Heart right ventricle (tissue), 16 donors: ENCODE measurements at places on chromosomes 11 and 22. TPM values are rescaled to one million over a fixed set of nuclear protein-coding genes. Genes with fewer than 3 reads are reported as not detected.

DNA sequence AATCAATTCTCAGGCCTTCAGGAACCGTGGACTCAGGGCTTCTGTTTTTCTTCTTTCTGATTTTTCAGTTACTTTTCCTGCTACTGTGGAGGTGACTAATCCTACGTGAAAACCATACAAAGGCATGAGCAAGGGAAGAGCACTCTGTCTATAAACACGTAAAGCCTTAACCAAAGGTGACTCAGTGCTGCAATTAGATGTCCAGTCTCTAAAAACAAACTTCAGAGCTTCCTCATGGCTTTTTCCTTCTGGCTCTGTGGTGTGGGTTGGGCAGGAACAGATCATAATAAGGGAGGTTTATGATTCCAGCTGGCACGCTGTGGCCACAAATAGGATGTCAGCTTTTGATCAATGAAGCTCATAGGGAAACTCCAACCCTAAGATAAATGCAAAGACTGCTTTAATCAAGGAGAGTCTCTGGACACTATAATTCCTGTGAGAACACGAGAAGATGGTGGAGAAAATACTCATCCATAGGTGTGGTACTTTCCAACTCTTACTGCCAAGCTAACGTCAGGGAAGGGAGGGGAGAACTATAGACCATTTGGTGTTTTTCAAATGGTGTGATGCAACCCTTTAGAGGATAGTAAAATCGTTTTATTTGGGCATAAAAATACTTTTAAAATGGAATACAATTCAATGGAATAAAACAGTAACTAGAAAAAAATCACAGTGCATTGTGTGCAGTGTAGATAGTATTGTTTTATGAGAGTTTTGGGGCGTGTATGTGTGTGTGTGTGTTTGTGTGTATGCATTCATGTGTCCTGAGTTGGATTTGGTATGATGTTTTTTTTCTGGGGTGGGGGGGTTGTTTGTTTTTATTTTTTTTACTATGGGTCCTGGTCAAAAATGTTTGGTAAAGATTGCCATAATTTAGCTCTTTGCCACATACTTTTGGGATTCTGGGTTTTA lies at the start of gene NXPE2:
Gene NXPE2 (plus strand): TSS at position 403 of the 912 bp plus-strand sequence. CDS start 49 bp downstream, at position 452.
- no peak for DNase-seq

DNA sequence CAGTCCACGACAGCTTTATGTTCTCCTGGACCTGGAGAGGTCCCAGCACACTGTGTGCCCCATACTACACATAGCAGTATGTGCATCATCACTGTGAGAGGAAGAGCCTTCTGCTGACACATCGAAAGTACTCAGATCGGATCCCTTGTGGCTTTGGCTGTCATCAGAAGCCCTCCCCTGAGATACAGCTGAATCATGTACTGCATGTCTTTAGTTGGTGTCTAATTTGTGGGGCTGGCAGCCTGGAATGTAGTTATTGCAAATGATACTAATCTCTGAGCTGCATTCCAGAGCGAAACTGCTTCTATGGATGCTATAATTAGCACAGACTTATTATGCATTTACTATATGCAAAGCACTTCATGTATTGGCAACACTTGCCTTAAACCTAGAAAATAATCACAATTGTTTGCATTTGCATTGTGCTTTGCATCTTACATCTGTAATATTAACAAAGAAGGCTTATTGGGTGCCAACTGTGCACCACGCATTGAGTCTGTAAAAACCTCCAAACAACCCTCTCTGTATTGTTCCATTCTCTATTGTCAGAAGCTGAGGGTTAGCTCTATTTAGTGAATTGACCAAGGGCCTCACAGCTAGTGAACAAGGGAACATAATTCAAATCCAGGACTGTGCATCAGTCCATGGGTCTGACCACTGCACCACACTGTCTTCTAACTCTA lies 89.2 kb upstream of the CRTAM start:
- no peak for DNase-seq

- DNase-seq: no peak
Measured at GRCh38 chr11:69889400-69890318, 70.4 kb upstream of the FGF3 start.

DNA sequence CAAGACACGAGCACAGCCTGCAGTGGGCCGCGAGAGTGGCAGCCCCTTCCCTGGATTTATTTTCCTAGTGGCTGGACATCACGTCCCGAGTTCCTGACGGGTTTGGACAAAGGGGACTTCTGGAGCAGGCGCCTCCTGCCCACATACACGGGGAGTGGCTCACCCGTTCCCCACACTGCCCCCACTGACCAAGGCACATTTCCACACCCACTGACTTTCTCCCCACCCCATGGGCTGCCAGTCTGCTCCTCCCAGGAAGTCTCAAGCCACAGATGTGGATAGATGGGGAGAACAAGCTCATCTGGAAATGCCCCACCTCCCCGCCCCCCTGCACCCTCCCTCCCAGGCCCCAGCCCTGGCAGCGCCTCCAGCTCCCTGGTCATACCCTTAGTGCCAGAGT lies 34.0 kb upstream of the FADD start:
- DNase-seq: no peak

DNA sequence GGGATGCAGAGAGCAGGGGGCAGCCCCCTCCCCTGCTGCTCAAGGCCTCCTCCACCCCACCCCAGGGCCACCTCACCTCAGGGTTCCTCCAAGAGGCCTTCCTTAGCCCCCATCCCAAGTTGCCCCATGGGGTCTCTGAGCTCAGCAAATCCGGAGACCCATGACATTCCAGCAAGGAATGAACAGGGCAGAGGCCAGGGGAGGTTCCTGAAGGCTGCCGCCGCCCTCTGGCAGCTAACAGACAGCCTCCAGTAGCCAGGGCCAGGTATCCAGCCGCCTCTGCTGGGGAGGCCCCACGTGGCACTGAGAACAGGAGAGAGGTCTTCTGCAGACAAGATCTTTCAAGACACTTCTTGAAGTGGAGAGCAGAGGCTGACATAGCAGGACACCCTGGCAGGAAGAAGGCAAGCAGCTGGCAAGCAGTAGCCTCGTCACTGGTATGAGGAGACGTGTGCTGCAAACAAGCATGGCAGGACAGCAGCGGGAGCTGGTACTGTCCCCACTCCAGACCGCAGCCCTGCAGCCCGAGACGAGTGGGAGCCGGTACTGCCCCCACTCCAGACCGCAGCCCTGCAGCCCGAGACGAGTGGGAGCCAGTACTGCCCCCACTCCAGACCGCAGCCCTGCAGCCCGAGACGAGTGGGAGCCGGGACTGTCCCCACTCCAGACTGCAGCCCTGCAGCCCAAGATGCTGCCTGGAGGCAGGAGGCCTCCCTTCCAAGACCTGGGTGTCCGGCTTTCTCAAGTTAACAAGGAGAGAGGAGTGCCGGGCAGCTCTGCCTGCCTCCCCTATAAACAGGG lies 190.6 kb downstream of the IGLL1 start:
- DNase-seq: no peak

DNA sequence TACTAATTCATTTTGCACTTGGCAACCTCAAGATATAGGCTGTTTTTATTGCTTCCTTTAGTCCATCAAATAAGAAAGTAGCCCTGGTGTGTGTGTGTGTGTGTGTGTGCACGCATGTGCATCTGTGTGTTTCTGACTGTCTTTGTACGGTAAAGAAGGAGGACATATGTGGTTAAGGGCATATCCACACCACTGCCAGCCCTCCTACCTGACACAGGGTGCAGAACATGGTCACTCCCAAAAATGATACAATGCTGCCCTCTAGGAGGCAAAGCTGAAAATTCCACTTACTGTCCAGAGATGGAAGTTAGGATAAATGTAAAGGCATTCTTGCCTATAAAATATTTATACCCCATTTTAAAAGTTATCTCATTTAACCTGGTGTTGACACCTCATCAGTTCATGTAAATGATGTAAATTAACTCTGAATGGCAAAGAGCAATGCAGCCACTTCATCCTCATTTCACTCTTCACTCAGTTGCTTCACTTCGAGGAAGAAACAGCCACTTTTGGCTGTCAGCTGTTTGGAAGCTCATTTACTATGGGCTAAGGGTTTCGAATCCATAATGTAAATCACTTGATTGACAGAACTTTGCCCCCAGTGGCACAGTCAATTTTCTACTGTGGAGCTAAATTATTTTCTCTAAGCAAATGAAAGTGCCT lies 83.1 kb upstream of the MTNR1B start:
- DNase-seq: peak; percentile 36

- no peak for DNase-seq
Measured at GRCh38 chr11:15886866-15887265, 469.5 kb downstream of the SOX6 start.

GRCh38 chr22:21690401-21690801 lies 24.6 kb downstream of the PPIL2 start:
- DNase-seq: no peak

- no peak for DNase-seq
Measured at GRCh38 chr11:47987781-47988180, 7.4 kb downstream of the PTPRJ start.

KCNJ5 gene
- 13.4 TPM for total RNA-seq

GRCh38 chr11:33396361-33396760 lies 139.2 kb downstream of the HIPK3 start:
- DNase-seq: no peak

DNA sequence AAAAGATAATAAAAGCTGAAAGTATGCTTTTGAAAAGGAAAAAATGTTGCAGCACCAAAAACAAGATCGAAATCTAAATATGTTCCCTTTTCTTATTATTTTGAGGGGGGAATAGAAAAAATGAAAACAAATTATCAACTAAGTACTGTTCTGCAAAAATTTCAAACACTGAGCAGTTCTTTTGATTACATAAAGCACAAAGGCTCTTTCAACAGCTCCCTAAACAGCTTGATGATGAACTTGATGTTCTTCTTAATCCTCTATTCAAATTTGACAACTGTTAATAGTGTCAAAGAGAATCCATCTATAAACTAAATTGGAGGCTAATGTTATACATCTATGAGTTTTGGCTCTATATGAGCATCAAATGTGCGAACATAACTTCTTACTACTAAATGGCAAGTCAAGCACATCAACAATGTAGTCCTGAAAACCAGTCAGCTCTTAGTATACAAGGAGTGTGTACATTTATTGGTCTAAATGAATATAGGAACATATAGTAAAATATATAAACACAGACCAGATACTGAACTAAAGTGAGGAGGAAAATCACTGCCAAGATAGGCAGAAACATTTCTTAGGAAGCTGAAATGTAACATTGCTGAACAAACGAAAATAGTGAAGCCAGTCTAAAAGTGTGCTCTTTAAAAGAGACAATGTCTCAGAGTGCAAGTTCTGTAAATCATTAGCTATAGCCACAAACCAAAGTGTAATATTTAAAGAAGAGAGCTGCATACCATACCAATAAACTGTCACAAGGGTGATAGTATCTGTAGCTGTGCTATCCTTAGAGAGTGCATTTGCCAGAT lies 94.3 kb downstream of the SOX6 start:
- DNase-seq: no peak
